ENCODE measurements at places on chromosomes 16 and 17.

DNA sequence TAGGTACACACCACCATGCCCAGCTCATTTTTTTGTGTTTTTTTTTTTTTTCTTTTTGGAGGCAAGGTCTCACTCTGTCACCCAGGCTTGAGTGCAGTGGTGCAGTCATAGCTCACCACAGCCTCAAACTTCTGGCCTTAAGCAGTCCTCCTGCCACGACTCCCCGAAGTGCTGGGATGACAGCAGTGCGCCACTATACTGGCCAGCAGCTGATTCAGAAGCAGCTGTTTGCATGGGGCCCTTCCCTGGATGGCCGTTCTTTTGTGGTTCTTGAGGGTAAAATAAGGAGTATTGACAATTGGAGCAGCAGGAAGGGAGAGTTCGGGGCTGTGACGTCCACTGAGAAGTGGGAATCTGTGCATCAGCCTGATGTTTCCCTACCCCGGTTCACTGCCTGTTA lies 41.6 kb downstream of the KIAA0513 start:
- no peak for DNase-seq

DNA sequence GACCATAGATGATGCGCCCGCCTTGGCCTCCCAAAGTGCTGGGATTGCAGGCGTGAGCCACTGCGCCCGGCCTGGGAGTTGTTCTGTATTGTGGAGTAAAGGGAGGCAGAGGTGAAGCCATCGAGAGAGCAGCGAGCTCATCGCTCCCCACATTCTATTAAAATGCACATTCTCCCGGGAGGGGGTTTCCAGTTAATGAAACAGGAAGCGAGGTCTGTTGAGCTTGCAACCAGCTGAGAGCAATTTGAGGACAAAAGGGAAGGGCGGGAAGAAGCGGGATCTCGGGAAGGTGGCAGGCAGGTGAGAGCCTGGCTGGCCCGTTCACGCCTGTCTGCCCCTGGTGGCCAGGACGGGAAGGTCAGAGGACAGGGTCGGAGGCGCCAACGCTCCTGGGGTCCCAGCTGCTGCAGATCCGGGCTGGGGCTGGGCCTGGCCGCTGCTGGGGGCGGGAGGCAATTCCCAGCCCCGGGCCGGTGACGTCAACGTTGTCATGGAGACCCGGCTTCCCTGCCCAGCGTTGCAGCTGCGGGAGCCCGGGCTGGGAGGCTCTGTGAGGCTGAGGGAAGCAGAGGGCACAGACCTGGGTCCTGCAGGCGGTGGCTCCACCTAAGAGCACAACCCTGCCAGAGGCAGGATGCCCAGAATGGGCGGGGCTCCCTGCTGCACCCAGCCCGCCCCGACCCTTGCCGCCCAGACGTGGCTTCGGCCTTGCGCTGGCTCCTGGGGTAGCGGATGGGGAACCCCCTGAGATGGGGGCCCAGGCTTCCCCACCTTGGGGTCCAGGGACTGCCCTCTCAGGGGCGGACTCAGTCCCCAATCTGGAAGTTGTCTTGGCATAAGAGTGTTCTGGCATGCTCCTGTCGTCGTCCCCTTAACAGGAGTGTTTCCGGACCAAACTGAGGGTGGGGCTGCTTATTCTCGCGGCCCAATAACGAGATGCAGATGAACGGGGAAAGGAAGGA lies 48.7 kb upstream of the PLCG2 start:
- DNase-seq = peak; percentile 72

- peak; percentile 98 for DNase-seq
These were observed 86.4 kb downstream of the FOXL1 start for GRCh38 chr16:86664522-86665318.

DNA sequence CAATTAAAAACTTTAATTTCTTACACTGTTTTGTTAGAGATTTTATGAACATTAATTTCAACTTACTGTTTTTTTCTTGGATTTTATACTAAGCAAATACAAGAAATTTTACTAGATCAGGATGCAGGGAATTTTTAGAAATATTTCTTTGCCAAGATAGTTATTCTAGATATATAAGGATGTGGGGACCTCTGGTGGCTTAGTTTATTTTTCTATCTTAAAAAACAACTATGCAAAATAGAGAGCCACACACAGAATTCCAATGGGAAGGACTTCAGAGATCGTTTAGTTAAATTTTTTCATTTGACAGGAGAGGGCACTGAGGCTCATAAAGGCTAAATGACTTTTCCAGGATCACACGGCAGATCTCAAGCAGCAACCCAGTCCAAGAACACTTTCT lies 23.0 kb upstream of the CAPNS2 start:
- DNase-seq = peak; percentile 41

DNA sequence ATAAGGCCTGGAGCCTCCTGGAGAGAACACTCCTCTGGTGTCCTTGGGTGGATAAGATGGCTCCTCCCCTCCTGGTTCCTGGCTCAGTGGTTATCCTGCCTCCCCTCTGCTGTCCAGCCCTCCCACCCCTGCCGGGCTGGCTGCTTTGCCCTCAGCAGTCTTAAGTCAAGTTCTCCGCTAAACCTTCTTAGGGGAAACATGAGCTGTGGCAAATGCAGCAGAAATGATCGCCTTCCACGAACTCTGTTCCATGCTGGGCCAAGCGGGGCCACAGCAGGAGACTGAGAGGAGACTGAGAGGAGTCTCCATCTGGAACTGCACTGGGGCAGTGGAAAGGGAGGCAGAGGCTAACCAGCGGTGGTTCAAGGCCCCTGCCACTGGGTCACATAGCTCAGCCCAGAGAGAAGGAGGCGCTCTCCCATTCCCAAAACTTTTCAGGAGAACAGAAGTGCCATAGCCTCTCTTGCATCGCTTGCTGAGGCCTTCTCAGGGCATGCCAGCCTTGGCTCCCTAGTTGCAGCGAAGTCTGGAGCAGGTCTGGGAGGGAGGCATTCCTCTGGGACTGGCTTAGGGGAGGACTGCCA lies 26.9 kb downstream of the TNS4 start:
- no peak for DNase-seq

DNA sequence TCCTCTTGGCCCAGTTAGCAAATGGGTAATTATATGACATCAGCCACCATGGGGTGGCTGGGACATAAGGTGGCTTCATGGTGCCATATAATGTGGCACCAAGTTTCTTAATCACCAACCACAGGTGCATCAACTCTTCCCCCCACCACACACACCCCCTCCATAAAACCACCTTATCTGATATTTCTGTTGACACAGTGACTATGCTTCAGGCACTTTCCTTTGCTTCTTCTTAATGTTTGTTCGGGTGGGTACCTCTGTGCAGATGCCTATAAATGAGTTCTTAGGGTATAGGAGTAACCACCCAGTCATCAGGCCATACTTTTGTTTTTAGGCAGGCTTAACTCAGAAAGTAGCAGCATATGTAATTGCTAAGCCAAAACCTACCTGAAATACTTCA lies 29.5 kb downstream of the RNF43 start:
- no peak for DNase-seq

DNA sequence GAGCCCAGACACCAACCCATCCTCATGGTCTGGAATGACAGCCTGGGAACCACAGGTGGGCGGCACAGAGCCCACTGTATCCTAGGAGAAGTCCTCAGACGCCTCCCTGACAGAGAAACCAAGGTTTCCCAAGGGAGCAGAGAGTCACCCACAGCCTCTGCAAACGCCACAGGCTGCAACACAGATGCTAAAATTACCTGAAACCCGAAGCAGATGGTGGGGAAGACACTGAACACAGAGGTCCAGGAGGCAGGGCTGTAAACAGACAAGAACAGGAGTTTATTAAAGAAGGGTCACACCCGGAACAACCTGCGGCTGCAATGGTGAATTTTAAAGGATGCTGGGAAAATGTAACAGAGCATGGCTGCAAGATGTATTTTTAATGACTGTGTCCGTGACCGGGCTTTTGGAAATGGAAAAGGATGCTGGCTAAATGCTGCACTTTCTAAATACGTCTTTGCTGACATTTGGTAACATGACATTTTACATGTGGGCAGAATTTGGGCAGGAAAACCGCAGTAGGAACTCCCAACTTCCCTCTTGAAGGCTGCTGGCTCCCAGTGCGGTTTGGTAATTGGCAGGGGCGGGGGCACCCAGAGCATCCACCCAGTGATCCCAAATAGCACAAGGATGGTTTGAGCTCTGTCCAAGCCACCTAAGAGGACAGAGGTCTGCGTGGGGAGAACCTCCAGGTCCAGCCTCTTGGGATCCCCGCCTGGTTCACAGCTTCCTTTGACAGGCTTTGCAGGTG lies 13.1 kb downstream of the SLC38A8 start:
- no peak for DNase-seq

- DNase-seq = no peak
These were observed 73.0 kb downstream of the PITPNC1 start for GRCh38 chr17:67449845-67450755.
